ENCODE measurements at places on chromosomes 3 and 15.
A peak's percentile ranks its signal among the peaks of the same experiment; 100 is the strongest.

GRCh38 chr15:62564886-62565633 lies 400.0 kb upstream of the C2CD4B start:
- DNase-seq: no peak

GRCh38 chr3:133949438-133949837 lies 53.8 kb upstream of the RAB6B start:
- DNase-seq: no peak

- DNase-seq: no peak
Observed at GRCh38 chr3:195061756-195062655, 209.0 kb downstream of the XXYLT1 start.

- no peak for DNase-seq
Observed at GRCh38 chr3:189331002-189331418, 159.2 kb downstream of the TPRG1 start.

DNA sequence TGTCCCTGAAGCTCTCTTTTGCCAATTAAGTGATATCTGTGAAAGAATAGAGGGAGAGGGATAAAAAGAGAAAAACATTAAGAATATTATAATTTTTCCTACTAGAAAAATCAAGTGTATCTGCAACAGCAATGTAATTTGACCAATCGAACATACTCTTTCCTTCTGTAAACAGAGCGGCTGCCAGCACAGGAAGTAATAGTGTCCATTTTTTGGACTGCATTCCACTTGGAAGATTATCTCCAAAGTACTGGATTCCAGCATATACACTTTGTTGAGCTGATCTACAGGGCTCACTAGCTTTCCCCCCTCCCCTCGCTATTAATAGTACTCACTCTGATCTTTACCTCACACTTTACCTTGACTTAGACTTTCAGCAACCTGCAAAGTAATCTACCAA lies 90.4 kb downstream of the SUCLG2 start:
- no peak for DNase-seq

GRCh38 chr3:51995346-51996163 lies at the start of gene RPL29:
Gene RPL29, minus strand, starts transcription at chr3:51995895. Its CDS starts 434 bp downstream, at chr3:51995461.
- peak; percentile 80 for DNase-seq

- no peak for DNase-seq
Observed at GRCh38 chr3:22659651-22660475, 543.3 kb upstream of the UBE2E2 start.

DNA sequence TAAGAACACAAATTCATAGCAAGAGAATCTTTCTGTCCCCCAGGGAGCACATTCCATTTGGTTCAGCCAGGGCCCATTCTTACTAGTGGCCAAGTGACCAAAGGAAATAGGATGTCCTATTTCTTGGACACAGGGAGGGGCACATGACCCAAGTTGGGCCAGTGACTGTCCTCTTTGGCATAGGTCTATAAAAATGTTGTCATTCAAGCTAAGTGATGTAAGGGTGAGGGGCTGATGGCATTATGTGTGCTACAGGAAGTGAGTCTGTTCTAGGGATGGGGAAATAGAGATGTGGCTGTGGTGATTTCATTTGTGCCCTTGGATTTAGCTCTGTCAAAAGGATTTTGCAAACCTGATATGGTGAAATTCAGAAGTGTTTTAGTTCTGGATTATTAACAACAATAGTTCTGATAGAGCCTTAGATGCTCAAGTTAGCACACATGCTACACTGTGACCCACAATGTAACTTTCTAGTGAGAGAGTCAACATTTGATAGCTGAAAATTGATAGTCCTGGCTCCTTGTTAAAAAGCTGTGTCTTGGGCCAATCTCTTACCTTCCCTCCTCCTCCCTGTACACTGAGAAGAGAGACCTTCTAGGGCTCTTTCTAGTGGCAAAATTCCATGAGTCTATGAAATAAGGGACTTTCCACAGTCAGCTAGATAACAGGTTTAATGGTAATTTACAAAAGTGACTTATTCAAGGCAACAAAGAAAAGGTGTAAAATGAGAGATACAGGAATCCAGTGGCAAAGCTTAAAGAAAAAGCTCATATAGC lies 117.2 kb downstream of the THRB start:
- DNase-seq: no peak

DNA sequence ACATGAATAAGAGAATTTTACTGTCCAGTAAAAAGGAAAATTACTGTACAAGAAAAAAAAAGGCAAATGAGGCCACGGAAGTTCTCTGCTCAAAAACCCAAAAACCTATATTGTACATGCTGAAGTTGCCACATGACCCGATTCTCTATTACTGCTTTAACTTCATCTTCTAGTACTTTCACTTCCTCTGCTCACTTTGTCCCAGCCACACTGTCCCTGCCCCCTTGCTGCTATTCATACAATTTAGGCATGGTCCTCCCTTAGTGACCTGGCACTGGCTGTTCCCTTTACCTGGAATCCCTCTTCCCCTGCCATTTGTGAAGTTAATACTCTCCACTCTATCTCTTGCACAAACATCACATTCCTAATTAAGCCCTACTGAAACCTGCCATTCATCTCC lies 457.4 kb downstream of the MAGI1 start:
- no peak for DNase-seq

- DNase-seq: no peak
Observed at GRCh38 chr3:23153436-23153835, 49.7 kb upstream of the UBE2E2 start.

DNA sequence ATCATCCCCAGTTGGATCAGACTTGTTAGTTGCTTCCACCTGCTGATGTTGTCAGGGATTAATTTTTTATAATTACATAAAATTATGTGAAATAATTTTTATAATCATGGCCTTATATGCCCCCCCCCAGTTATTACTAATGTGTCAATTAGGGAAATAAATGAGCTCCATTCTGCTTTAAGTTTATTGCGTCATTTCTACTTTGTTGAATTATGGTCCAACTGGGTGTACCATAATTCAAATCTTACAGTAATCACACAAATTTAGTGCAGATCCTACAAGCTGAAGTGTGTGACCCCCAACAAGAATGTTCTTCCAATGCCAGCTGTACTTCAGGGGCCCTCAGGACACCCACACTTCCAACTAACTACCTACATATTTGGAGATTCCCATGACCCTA lies 7.5 kb upstream of the NDN start:
- DNase-seq: no peak

- no peak for DNase-seq
Observed at GRCh38 chr3:96833301-96833700, 18.9 kb downstream of the EPHA6 start.

- no peak for DNase-seq
Observed at GRCh38 chr15:36832774-36833463, 253.5 kb downstream of the CDIN1 start.

GRCh38 chr15:43194795-43195194 lies 9.6 kb downstream of the CCNDBP1 start:
- no peak for DNase-seq

DNA sequence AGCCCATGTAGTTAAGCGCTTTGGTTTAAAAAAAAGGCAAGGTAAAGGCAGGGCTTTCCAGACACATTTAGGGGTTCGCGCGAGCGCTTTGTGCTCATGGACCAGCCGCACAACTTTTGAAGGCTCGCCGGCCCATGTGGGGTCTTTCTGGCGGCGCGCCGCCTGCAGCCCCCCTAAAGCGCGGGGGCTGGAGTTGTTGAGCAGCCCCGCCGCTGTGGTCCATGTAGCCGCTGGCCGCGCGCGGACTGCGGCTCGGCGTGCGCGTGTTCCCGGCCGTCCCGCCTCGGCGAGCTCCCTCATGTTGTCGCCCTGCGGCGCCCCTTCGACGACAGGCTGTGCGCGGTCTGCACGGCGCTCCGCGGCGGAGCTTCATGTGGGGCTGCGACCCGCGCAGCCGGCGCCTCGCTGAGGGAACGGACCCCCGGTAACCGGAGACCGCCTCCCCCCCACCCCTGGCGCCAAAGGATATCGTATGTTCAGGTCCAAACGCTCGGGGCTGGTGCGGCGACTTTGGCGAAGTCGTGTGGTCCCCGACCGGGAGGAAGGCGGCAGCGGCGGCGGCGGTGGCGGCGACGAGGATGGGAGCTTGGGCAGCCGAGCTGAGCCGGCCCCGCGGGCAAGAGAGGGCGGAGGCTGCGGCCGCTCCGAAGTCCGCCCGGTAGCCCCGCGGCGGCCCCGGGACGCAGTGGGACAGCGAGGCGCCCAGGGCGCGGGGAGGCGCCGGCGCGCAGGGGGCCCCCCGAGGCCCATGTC lies 927 bp downstream of the SMAD6 start:
- DNase-seq: no peak

DNA sequence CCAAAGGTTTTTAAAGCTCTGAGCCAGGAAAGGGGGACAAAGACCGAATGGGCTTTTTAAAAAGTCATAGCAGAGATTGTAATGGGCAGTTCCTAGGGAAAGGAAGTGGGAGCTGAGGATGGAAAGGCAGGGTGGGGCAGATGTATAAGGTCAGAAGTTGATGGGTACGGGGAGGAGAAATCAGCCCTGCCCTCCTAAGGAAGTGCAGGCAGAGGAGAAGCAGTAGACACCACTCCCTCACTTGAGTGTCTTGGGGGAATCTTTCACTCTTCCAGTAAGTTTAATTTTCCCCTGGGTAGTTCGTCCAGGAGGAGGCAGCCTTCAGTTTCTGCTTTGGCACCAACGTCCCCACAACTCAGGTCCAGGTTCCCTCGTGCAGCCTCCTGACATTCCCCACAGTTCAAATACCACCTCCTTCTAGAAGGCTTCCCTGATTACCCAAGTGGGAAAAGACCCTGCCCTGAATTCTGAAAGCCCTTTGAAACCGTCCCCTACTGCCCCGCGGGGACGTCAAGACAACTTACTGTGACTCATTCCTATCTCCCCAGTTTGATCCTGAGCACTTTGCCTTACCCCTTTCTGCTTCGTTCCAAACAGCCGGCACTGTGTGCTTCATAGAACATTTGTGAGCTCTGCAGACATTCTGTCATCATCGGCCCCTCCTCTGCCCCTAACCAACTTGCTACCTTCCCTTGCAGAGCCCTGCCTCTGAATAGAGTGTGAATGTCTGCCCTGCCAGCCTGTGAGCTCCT lies 14.3 kb upstream of the SRP14 start:
- DNase-seq: no peak

DNA sequence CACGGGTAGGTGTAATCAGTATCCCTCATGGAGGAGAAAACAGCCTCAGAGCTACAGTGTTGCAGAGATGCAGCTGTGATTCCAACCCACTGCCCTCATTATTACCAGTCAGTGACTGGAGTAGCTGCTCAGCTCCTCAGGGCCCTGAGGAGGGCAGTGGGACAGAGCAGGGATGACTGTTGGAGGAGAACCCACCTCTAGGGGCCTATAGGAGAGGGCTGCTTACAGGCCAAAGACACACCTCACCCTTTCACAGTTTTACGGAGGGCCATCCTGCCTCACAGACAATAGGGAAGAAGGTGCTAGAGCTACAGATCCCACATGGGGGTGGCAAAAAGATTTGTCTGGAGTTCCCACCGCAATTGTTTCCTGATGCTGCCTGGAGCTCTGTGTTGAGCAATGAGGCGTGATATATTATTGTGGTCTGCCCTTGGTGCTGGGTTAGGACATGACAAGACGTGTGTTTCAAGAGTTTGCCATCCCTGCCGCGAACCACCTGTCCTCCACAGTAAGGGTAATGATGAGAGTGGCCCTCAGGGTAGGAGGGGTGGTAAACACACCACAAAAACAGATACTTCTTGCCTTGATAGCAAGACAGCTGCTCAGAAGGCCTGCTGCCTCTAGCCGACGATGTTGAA lies 140.5 kb upstream of the TPM1 start:
- no peak for DNase-seq

- peak; percentile 79 for DNase-seq
Observed at GRCh38 chr3:48232734-48233133, 8.2 kb upstream of the ZNF589 start.

- no peak for DNase-seq
Observed at GRCh38 chr15:85805420-85805819, 10.7 kb upstream of the KLHL25 start.

- DNase-seq: no peak
Observed at GRCh38 chr3:149426325-149426724, 48.2 kb upstream of the TM4SF4 start.

- DNase-seq: no peak
Observed at GRCh38 chr3:126022741-126023359, 53.9 kb downstream of the ROPN1B start.

DNA sequence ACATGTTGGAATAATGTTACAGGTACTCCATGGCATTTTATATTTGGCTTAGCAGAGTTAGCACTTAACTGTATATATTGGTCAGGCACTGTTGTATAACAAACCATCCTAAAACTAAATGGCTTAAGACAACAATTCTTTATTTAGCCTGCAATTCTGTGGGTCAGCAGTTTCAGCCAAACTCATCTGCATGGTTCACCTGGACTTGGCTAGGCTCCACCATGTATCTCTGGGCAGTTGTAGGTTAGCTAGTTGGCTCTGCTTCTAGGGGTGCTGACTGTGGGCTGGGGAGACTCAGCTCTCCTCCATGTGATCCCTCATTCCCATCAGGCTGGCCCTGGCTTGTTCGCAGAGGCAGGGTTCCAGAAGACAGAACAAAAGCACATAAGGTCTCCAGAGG lies 34.4 kb downstream of the RARB start:
- no peak for DNase-seq

GRCh38 chr3:17090280-17090983 lies 205.7 kb downstream of the PLCL2 start:
- DNase-seq: no peak

DNA sequence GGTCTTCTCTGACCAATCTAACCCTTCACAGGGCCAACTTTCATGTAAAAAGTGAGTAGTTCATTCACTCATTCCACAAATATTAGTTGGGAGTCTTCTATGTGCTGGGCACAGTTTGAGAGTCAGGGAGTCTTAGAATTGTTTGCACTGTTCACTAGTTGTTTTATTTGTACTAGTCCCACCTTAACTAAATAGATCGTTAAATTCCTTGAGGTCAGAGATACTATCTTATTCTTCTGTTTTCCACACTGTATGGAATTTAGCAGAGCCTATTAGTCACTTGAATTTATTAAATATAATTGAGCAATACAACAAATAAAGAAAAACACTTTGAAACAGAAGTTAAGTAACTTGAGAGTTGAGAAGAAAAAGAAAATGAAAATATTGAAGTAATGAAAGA lies 40.8 kb upstream of the SPTSSB start:
- DNase-seq: no peak

- DNase-seq: no peak
Observed at GRCh38 chr3:150345021-150345538, 63.0 kb upstream of the TSC22D2 start.

All from amygdala (tissue), 56 donors.